Endodermal cell (in vitro differentiated cells): ENCODE measurements at places on chromosomes 2 and 18.

DNA sequence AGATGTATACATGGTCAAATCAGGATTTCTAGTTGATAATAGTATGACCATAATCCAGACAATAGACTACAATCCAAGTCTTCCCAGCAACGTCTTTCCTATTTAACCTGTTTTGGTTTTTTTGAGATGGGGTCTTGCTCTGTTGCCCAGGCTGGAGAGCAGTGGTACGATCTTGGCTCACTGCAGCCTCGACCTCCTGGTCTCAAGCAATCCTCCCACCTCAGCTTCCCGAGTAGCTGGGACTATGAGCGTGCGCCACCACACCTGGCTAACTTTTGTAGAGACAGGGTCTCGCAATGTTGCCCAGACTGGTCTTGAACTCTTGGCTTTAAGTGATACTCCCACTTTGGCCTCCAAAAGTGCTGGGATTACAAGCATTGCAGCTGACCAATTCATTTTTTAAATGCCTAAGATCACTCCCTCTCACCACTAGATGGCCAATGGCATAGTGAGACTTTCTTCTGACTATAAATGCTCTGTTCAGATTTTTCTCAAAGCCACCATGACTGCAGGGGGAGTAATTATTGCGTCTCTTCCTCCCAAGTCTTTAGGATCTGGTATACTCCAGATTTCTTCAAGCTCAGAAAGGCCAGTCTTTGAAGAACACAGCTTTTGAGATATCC is 47.6 kb downstream of the HNRNPLL start:
- H3K36me3 ChIP-seq: peaks cover 57% of the 10 kb centered on the region
- H3K4me3 ChIP-seq: no peak overlapping the region
- no peak for DNase-seq

GRCh38 chr18:3449512-3450011 is 410 bp upstream of the TGIF1 start:
- H3K4me1 ChIP-seq: peaks cover 14% of the 10 kb centered on the region
- peak overlapping the region; percentile 100 for H3K27ac ChIP-seq
- DNase-seq: peak; percentile 92
- H3K36me3 ChIP-seq: peaks cover 11% of the 10 kb centered on the region
- H3K4me3 ChIP-seq: peak overlapping the region; percentile 96

DNA sequence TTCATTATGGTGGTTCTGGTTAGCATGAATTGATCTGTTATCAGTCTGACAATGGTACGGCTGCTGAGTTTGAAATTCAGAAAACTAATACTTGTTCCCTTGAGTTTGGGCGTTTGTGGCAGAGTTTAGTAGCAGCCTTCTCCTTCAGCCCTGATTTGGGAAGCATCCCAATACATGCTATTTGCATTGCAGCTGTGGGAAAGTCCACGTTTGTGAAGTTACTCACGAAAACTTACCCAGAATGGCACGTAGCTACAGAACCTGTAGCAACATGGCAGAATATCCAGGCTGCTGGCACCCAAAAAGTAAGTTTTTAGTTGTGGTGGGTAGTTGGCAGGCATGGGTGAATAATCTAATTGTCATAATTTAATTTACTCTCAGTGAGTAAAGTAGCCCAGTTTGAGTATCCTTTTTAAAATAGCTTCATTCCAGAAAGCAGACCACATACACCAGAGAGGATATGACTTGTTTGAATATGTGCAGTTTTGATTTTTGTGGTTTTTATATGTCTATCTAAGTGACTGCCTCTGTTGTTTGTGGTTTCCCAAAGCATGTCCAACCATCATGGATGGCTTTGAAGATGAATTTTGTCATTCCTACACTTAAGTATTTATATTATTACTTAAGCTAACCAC is 12.2 kb downstream of the DGUOK start:
- H3K27me3 ChIP-seq: no peaks in the 10 kb centered on the region
- no peak overlapping the region for H3K4me3 ChIP-seq
- no peak overlapping the region for H3K27ac ChIP-seq
- no peaks in the 10 kb centered on the region for H3K4me1 ChIP-seq
- H3K36me3 ChIP-seq: peaks cover 64% of the 10 kb centered on the region

- H3K4me1 ChIP-seq: no peaks in the 10 kb centered on the region
- no peaks in the 10 kb centered on the region for H3K27me3 ChIP-seq
- H3K36me3 ChIP-seq: no peaks in the 10 kb centered on the region
- DNase-seq: no peak
Measured at GRCh38 chr18:74488864-74489263, 7.3 kb upstream of the CNDP2 start.

- no peak overlapping the region for H3K4me3 ChIP-seq
- no peaks in the 10 kb centered on the region for H3K4me1 ChIP-seq
- H3K36me3 ChIP-seq: no peaks in the 10 kb centered on the region
- no peak overlapping the region for H3K27ac ChIP-seq
- H3K27me3 ChIP-seq: no peaks in the 10 kb centered on the region
- DNase-seq: no peak
Measured at GRCh38 chr18:74006143-74006542, 141.5 kb downstream of the FBXO15 start.

DNA sequence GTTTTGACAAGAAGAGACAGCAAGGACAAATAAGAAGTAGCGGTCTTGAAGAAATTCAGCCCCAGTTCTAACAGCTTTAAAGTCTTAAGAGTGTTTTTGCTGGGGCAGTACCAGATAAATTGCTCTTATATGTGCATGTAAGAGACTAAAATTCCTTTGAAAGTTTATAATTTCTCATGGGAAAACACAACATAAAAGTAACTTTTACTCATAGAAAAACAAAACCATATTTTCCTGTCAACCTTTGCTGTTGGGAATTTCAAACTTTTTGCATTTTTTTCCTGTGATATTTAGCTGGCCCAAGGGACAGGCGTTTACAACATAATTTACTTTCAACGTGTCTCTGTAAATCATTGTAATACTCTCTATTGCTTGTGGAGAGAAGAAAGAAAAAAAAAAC is 767.8 kb upstream of the ZEB2 start:
- no peaks in the 10 kb centered on the region for H3K36me3 ChIP-seq
- DNase-seq: no peak
- H3K4me3 ChIP-seq: no peak overlapping the region
- no peak overlapping the region for H3K27ac ChIP-seq
- peaks cover 7% of the 10 kb centered on the region for H3K4me1 ChIP-seq

DNA sequence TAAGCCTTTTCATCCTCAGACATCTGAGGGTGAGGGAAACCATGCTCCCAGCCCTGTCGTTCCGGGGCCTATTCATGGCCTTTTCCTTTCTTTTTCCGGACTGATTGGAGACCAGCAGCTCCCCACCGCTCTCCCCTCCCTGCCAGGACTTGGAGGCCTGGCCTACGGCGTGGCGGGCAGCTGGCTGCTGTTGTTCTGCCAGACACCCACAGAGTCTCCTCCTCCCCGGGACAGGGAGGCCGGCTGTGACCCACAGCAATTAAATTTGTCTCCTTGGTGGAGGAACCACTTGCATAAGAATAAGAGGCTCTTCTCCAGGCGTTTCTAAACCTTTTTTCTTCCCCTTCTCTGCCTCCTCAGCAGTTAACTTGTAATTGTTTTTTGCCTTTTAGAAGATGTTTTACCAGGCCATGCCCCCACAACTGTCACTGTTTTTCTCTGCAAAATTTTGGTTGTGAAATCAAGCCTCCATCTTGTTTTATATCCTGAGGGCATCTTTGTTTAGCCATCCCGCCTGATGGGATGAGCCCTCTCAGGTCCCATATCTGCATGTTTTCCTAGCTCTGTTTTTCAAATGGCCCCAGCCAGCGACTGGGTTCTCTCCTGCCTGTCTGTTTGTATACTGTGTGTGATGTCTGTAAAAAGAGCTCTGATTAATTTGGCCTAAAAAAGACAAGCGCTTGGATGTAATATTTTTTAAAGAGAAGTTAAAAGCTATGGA is 1060.0 kb upstream of the DDX18 start:
- H3K27me3 ChIP-seq: no peaks in the 10 kb centered on the region
- no peaks in the 10 kb centered on the region for H3K36me3 ChIP-seq
- no peak overlapping the region for H3K4me3 ChIP-seq
- peak; percentile 77 for DNase-seq
- peak overlapping the region; percentile 96 for H3K27ac ChIP-seq

GRCh38 chr2:130391058-130391871 is 35.4 kb downstream of the PTPN18 start:
- peak overlapping the region; percentile 84 for H3K4me3 ChIP-seq
- no peaks in the 10 kb centered on the region for H3K4me1 ChIP-seq
- no peaks in the 10 kb centered on the region for H3K36me3 ChIP-seq
- DNase-seq: peak; percentile 89

DNA sequence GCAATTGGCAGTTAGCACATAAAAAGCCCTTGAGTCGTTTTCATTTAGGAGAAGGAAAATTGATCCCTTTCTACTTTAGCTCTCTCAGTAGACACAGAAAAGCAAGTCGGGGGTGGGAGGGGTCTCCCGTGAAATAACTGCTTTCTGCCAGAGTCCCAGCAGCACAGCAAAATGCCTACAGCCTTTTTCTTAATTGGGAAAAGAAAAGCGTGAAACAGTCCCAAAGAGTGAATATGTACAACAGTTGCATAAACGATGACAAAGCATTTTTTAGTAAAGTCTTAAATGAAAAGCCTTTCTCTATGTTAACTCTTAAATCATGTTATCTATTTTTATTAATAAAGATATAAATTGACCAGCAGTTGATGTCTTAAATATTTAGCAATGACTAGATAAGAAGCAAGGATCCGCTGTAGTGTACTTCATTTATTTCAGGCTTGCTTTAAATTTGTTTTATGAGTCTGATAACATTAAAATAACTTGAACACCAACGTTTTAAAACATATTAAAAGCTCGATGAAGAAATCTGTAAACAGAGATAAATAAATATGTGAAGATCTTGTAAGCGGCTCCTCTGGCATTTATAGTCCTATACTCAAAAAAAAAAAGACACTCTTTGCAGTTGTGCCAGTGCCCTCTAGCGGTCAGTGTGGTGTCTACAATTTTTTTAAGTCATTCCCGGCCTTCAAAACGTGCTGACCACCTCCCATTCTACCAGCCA is 42.3 kb upstream of the ATIC start:
- peaks cover 4% of the 10 kb centered on the region for H3K4me1 ChIP-seq
- DNase-seq: peak; percentile 85
- no peak overlapping the region for H3K4me3 ChIP-seq
- no peak overlapping the region for H3K27ac ChIP-seq

- H3K4me3 ChIP-seq: no peak overlapping the region
- DNase-seq: peak; percentile 24
- no peaks in the 10 kb centered on the region for H3K27me3 ChIP-seq
- no peaks in the 10 kb centered on the region for H3K4me1 ChIP-seq
Measured at GRCh38 chr2:16123856-16124780, 183.8 kb downstream of the MYCN start.

DNA sequence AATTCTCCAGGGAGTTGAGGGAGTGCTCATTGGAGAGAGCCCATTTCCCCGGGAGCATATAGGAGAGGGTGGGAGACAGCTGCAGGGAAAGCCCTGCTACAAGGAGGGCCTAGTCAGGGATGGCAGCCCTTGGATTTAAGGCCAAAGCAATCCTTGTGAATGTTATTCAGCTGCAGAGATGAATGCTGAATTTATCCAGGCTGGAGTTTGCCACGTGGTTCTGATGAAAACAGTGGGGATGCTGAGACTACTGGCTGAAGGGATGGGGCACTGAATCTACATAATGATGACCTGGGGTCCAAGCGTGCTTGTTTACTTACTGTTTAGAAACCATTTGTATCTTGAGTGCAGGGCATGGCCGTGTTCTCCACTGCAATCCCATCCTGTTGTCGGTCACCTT is 35.6 kb upstream of the RNF149 start:
- no peak overlapping the region for H3K27ac ChIP-seq
- H3K4me3 ChIP-seq: no peak overlapping the region
- H3K27me3 ChIP-seq: no peaks in the 10 kb centered on the region
- no peak for DNase-seq
- H3K36me3 ChIP-seq: no peaks in the 10 kb centered on the region

- no peak overlapping the region for H3K4me3 ChIP-seq
- DNase-seq: no peak
- peaks cover under 1% of the 10 kb centered on the region for H3K4me1 ChIP-seq
- no peaks in the 10 kb centered on the region for H3K36me3 ChIP-seq
- H3K27ac ChIP-seq: no peak overlapping the region
Measured at GRCh38 chr2:144995482-144995881, 475.6 kb upstream of the ZEB2 start.

- H3K27me3 ChIP-seq: no peaks in the 10 kb centered on the region
- H3K36me3 ChIP-seq: no peaks in the 10 kb centered on the region
- H3K27ac ChIP-seq: no peak overlapping the region
- no peak overlapping the region for H3K4me3 ChIP-seq
Measured at GRCh38 chr2:188919824-188920223, 54.3 kb upstream of the COL3A1 start.

- no peak for DNase-seq
- no peak overlapping the region for H3K27ac ChIP-seq
- no peaks in the 10 kb centered on the region for H3K36me3 ChIP-seq
- H3K27me3 ChIP-seq: peaks cover 92% of the 10 kb centered on the region
- no peak overlapping the region for H3K4me3 ChIP-seq
- H3K4me1 ChIP-seq: no peaks in the 10 kb centered on the region
Measured at GRCh38 chr2:222747526-222748160, 76.2 kb downstream of the MOGAT1 start.

GRCh38 chr2:50597206-50597605 is 434.7 kb downstream of the NRXN1 start:
- no peak overlapping the region for H3K4me3 ChIP-seq
- no peak overlapping the region for H3K27ac ChIP-seq
- H3K27me3 ChIP-seq: no peaks in the 10 kb centered on the region
- H3K36me3 ChIP-seq: no peaks in the 10 kb centered on the region
- no peaks in the 10 kb centered on the region for H3K4me1 ChIP-seq
- DNase-seq: no peak
